Endothelial cell (in vitro differentiated cells): ENCODE measurements at places on chromosomes 5 and 9.

DNA sequence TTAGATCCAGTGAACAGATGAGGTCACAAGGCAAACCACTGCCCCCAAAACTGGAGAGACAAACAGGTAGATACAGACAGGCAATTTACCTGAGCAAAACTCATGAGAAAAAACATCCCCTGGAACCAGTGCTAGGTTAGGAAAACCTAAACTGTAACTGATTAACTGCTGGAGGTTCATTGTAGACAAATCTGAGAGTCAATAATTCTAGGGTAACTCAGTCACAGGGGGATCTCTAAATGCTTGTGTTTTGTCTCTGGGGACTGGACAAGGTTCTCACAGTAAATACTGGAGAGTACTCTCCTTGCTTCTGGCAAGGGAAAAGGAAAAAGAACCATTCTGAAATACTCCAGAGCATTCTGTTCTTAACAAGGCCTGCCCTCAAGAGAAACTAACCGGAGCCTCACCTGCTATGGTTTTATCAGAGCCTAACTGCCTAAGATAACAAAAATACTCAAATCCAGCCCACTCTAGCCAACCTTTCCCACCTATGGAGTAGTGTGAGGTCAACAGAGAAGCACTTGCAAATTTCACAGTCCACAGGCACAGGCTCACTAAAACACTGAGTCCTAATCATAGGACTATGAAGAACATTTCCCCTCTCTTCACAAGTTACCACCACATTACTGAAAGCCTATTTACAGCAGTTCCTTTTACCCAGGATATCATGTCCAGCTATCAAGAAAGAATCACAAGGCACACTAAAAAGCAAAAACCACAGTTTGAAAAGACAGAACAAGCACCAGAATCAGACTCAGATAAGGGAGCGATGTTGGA lies 139.9 kb upstream of the ACOT12 start:
- no peak for DNase-seq

DNA sequence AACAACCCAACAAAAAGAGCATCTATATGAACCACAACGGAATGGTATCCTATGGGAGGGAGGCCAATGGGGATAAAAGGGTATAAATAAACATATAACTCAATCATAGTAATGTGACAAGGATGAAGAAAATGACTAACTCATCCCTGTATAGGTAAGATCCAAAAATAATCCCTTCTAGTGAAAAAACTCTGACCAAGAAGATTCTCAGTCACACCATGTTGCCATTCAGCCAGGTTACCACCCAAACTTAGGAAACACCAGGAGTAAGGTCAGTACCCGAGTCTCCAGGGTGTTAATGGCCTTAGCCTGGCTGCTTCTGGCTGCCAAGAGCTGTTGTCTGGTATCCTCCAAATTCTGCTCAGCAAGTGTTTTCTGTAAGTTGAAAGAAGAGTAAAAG lies 32.8 kb downstream of the GOLGA1 start:
- DNase-seq, result no peak

- no peak for DNase-seq
Observed at GRCh38 chr9:132783006-132783405, 95.1 kb downstream of the AK8 start.

- DNase-seq, result no peak
Observed at GRCh38 chr5:126015235-126016181, 407.7 kb upstream of the GRAMD2B start.

DNA sequence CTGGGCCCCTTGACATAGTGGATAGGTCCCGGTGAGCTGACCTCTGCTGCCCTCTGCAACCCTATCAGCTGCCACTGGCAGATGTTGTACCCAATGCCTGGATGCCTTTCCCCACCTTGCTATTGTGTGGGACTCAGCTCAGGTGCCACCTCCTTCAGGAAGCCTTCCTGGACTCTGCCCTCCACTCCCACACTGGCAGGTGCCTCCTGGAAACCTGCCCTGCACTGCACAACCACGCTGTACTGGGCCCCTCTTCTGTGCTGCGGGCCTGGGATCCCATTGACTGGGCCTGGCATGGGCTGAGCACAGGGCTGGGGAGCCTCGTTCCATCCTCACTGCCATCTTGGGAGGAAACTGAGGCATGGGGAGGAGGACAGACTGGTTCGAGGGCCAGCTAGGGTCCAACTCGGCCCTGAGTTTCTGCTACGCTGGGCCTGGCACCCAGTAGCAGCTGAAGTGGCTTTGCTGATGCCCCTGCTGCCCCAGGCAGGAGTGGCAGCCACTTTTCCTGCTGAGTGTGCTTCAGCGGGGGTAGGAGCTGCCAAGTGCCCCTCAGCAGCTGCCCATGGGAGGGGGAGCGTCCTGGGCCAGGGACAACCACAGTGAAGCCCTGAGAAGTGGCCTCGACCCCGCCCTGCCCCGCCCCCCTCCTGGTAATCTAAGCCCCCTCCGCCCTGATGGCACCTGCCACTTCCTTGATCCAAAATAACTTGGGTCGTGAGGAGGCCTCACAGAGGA lies 1.3 kb downstream of the AK1 start:
- no peak for DNase-seq

GRCh38 chr5:180639741-180640610 lies 9.4 kb downstream of the FLT4 start:
- DNase-seq, result peak; percentile 60

DNA sequence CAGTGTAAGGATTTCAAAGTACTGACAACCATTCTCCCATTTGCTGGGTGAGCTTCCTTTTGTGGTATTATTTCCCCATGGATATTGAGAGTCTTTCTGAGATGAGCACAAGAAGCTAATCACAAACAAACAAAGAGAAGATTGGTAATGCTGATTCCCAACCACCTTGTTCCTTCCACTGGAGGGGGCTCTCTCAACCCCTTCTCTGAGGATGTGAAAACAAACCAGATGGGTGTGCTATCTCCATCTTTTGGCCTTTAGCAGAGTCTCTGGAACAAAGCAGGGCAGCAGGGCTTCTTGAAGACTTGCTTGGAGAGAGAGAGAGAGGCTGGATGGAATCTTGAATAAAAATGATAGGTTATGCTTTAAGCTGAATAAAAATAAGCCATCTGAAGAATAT lies 576.7 kb upstream of the ZNF462 start:
- peak; percentile 21 for DNase-seq

DNA sequence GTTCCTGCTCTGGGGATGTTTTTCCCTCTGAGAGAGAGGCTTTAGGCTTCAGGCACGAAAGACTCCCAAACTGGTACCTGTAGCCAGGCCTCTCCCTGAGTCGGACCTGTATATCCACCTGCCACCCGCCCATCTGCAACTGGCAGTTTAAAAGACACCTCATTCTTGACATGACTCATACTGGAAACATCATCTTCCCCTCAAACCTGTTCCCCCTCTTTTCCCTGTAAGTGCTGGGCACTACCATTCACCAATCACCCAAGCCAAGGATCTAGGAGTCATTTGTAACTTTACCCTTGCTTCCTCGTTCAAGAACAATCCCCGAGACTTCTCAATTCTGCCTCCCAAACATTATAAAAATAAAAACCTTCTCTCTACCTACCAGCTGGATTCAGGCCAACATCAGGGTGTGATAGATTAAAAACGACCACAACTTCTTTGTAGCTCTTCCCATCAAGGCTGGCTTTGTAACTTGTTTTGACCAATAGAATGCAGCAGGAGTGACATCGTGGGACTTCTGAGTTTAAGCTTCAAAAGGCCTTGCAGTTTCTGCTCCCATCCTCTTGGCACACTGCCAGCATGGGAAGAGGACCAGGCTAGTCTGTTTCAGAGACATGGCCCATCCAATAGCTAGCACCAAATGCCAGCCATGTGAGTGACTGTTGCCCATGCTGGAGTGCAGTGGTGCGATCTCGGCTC lies 1.8 kb upstream of the WDR31 start:
- no peak for DNase-seq

DNA sequence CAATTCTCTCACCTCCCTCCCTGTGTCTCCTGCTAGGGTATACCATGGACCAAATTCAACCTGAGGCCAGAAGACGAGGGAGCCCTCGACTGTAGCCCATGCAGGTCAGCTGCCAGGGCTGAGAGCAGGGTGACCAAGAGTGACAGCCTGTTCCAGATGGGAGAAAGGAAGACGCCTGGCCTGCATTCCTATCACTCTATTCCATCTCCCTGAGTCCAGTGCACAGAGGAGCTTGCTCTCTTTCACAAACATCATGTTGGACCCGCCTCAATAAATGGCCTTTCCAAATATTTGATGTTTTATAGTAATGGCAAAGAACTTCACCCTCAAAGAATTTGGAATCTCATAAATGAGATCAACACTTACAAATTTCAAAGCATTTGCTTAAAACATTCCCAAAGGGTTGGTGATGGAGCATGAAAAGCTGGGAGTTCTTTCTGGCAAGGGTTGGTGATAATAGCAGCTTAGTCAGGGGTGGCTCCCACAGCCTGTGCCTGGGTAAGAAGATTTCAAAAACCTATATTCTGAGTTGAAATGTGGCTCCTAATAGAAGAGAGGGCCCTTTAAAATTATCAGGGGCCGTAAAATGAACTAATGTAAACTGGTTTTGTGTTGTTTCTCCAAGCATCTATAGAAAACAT lies 393.1 kb downstream of the EFNA5 start:
- no peak for DNase-seq

DNA sequence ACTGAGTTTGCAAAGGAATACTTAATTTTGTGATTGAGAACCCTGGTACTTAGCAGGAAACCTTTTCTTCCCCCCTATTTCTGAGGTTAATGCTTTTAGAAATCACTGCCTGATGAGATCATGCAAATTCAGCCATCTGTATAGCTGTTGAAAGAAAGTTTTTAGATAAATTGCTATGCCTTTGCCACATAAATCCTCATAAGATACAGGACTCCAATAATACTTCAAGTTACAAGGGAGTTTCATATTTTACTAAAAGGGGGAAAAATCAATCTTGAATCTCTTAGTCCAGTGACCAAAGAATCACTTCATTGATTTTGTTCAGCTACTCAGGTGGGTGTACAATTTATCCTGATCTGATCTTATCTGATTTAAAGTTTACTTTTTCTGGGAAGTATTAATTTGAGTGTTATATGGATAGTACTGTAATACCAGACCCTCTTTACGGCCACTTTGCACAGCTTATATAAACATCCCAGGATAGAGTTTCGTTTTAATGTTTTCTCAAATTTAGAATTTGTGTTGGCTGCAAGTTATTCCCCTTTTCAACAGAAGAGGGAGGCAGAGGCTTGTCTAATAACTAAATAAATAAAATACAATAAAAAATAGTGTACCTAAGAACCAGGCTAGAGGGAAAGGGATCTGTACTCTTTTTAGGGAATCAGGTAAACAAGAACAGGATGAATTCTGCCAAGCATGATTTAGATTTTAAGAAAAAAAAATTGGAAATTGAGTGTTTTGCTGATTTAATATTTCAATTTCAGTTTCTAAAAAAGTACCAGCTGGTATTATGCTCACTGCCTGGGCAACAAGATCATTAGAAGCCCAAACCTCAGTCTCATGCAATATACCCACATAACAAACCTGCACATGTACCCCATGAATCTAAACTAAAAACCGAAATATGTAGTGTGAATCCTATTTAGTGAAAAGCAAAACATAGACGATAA lies 69.1 kb downstream of the PSAT1 start:
- DNase-seq, result no peak

- no peak for DNase-seq
Observed at GRCh38 chr5:56050551-56051255, 55.9 kb upstream of the IL6ST start.

GRCh38 chr9:128921881-128922763 lies 1.3 kb downstream of the PHYHD1 start:
- DNase-seq, result peak; percentile 70

DNA sequence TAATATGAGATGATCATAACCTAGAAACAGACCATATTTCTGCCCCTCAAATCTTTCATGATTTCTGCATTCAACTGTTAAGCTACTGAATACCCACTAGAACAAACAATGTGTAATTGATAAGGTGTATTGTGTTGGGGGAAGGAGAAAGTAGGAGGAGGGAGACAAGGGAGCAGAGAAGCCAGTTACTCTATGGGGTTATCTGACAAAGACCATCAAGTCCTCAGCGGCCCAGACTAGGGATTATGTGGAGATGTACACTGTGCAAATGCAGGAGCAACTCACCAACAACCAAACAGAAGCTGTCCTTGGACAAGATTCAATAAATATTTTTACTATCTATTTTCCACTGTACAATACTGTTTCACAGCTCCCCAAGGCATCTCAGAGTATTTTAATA lies 2.7 kb downstream of the NRG2 start:
- DNase-seq, result no peak

GRCh38 chr5:133790898-133791297 lies 177.5 kb downstream of the C5orf15 start:
- DNase-seq, result no peak

GRCh38 chr5:157473383-157474320 lies 13.6 kb downstream of the NIPAL4 start:
- DNase-seq, result no peak

DNA sequence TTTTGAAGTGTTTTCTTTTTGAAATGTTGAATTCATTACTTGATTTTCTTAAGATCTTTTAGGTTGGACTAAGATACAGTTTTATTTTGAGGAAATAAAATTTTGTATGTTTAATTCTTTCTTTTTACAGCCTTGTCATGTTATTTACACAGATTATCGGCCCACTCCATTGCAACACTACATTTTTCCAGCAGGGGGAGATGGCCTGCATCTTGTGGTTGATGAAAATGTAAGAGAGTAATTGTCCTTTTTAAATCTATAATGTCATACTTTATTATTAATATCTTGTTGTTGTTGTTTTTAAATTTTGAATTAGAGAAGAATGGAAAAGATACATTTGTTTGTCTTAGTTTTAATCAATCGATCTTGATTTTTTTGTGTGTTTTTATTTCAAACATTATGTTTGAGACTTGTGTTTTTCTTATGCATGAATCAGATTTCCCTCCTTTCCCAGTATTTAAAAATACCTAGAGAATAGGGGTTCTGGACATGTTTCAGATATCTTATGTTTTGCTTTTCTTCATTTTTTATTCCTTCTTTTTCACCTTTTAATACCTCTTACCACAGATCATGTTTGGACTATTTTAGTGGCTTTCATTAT lies 36.7 kb downstream of the MTREX start:
- peak; percentile 69 for DNase-seq

DNA sequence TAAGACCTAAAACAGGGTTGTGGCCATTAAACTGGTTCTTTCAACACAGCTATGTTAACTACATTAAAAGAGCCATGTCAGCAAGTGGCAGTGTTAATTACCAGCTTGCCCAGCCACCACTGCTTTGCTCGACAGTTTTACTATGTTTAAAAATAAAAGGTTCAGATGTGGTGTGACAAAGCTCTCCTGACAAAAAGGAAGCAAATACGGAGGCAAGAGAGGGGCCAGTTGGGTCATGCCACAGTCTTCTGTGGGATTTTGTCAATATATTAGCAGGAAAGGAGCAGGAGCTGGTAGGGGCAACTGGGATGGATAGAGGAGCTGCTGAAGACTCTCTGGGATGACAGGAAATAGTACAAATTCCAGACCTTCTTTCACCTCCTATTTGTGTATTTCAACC lies 113.5 kb upstream of the PCA3 start:
- DNase-seq, result no peak

DNA sequence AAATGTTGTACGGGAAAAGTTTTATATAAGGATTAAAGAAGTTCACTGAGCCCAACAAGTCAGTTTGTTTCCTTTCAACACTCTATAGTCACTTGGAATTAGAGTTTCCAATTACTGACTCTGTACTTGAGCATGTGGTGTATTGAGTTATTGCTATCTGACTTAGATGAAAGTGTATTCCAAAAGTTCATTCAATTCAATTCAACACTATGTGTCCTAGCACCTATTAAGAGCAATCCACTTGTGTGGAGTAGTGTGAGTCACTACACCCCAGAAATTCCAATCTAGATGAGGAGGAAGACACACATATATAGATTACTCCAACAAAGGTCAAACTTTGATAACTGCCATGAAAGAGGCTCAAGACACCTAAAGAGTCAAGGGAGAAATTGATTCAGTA lies 98.2 kb upstream of the SLCO6A1 start:
- DNase-seq, result no peak

- no peak for DNase-seq
Observed at GRCh38 chr5:66573733-66574132, 22.5 kb upstream of the MAST4 start.
